ENCODE measurements at places on chromosomes 3 and 15.

DNA sequence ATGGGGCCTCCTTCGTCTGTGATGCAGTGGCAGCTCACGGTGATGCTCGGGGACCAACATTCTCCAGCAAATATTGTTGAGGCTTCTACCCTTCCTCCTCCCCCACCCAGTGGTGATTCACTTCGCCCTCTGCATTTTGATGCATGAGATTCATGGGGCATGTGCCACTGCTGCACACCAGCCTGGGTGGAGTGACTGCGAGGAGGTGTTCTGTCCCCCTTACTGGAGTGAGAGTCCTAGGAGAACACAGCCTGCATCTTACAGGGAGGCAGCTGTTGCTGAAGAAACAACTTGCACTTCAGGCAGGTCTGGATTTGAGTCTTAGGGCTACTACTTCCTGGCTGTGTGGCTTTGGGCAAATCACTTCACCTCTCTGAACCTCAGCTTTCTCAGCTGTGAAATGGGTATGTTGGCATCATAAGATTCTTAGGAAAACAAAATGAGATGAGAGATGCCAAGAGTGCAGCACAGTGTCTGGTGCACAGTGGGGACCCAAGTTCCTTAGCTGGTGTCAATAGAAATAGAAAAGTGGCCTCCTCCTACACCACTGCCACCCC, 10.2 kb upstream of the SKOR1 start:
- no peak for DNase-seq

DNA sequence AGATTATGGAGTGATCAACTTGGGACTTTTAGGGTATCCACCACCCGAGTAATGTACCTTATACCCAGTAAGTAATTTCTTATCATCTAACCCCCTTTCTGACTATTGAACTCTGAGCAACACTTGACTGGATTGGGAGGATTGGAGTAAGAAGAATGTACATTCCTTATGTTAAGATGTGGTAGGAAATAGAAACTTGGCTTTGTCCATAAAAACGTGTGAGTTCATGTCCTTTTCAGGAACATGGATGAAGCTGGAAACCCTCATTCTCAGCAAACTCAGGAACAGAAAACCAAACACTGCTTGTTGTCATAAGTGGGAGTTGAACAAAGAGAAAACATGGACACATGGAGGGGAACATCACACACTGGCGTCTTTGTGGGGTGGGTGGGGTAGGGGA, 112.3 kb downstream of the PTPRG start:
- no peak for DNase-seq

DNA sequence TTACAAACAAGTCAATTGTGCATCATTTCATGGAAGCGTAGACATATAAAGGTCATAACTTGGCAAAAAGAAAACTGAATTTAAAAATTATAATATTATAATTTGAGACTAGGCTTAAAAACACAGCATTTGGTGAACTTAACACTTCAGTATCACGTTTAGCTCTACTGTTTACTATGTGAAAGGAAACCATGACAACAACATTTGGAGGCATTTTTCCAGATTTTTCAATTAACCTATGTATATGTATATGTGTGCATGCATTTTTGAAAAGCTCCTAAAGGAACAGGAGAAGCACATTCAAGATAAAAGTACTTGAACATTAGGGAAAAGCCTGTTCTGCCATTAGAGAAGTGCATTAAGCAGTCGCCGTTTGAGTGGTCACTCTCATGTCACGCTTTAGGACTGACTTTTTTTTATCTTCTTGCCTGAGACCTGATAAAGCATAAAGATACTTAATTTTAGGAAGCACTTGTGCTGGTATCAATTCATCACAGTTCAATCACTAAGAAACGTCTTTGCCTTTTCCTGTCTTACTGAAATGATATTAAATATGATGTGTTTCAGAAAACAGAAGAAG, 156.0 kb downstream of the NAALADL2 start:
- DNase-seq = no peak

- no peak for DNase-seq
Observed at GRCh38 chr3:111904376-111905241, 45.5 kb downstream of the PHLDB2 start.

GRCh38 chr3:126607214-126607908, 47.6 kb downstream of the TXNRD3 start:
- no peak for DNase-seq

DNA sequence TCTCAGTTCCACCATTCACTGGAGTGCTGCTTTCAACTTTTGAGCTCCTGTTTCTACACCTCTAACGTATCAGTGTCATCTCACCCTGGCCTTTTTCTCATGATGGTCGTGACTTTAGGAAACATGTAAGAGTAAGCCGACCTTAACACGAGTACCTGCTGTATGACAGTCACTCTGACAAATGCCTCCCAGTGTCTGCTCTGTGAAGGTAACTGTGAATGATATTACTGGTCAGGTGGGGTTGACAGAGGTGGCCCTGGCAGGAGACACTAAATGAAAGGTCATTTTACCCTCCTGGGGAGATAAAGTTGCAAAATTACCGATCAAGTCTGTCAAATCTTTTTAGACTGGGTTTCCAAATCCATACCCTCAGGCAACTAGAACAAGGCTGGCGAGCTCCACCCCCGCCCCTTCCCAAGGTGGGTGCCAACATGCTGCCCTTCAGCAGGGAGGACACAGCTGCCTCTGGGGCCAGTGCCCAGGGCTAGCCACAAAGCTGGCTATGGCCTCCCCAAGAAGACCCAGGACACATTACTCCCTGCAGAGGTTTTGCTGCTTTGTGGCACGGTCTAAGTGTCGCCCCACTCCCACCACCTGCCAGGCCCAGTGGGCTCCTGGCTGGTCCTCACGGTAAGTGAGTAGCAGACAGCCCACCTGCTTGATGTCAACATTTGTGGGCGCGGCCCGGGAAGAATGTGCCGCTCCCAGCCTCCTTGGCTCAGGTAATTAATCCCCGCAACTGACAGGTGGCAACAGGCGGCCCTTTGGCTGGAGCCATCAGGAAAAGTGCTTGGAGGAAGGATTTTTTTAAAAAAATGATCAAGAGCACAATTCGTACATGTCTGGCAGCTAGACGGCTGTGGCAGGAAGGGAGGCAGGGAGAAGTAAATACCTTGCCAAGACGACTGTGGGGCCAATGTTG, 211.8 kb downstream of the TP63 start:
- DNase-seq = no peak

GRCh38 chr3:122324871-122325323, at the start of gene CSTA:
TSS of gene CSTA (plus strand) at chr3:122325248. CDS start at chr3:122325293, 45 bp downstream.
- no peak for DNase-seq

GRCh38 chr3:158912188-158912587, 110.3 kb downstream of the MFSD1 start:
- DNase-seq = no peak

- DNase-seq = no peak
Observed at GRCh38 chr3:194137506-194138474, 1.8 kb downstream of the HES1 start.

DNA sequence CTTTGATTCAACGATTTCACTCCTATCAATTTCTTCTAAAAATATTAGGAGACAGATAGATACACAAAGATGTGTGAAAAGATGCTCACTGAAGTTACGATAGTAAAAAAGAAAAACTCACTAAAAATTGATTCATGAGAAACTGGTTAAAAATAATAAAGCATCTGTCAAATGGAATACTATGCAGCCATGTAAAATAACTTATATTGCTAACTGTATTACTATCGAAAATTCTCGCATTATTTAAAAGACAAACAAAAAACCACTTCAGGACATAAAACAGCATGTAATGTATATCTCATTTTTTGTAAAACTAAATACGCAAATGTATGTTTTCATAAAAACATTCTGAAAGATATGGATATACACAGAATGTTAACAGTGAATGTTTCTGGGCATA, 33.4 kb upstream of the LDHAL6B start:
- no peak for DNase-seq

GRCh38 chr3:45704301-45704943, 15.2 kb downstream of the SACM1L start:
- no peak for DNase-seq

DNA sequence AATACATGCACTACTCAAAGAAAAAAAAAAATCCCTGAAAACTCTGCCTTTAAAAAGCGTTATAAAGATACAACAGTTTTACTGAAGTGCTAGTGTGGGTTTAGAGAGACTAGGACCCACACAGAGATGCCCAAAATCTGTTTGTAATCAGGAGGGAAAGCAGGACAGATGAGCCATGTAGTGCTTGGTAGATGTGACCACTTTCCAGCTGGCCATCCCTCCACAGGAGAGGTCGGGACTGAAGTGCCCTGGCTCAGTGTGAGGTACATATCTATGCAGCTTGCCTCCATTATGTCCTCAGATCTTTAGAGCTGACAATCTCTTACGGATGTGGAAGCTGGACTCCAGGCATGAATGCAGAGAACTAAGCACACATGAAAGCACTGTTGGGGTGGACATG, 57.5 kb upstream of the NANOGP8 start:
- DNase-seq = no peak

DNA sequence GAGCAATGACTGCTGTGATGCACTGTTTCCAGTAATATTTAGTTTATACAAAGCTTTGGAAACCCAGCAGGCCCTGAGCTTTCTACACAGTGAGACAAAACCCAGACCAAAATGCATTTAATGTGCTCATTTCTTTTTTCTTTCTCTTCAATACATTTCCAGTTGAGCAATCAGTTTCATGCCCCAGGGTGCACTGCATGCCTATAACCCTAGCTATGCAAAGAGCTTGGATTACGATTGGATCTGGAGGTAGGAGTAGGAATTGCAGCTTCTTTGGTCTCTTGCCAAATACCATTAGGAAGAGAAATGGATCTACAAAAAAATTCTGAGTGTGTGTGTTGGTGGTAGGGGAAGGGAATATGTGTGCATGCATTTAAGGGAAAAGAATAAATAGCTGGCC, 1001.4 kb downstream of the SQOR start:
- DNase-seq = no peak

DNA sequence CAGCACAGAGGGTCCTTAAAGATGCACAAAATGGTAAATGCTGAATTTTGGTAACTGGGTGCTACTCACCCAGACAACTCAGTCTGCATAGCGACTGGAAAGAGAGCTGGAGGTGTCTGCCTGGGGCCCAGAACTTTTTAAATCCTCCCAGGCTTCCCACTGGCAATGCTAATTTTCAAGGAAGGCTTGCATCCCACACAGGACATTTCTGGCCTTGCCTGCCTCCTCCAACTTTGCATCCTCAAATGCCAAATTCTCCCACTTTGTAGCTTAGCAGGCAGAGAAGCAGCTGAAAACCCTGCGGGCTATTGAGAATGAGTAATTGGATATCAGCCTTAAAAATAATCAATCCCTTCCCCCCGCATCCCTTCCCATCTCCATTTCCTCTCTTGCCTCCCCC, 656.6 kb upstream of the ADAMTS9 start:
- no peak for DNase-seq

DNA sequence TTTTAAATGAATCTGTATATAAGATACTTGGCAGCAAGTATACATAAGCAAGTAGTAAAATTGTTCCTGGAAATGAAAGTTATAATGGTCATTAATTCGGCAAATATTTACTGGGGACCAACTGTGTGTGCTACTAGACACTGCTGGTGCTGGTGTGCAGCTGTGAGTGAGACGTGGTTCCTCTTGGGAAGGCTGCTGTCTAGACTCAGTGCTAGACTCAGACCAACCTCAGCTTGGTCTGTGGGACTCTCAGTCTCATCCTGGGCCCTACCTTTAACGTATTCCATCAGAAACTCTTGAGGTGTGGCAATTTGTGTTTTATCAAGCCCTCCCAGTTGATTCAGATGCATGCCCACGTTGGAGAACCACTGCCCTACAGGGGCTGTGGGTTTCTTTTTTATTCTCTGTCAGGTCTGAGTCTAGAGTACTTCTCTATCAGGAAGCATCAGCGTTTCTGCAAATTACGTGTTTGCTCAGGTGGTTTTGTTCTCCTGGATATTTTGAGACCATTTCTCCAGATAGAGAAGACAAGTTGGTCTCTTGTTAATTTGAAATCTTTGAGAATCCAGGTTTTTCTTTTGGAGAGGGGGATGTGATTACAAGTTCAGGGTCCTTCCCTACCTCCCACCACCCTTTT, 6.8 kb downstream of the TLNRD1 start:
- DNase-seq = no peak

DNA sequence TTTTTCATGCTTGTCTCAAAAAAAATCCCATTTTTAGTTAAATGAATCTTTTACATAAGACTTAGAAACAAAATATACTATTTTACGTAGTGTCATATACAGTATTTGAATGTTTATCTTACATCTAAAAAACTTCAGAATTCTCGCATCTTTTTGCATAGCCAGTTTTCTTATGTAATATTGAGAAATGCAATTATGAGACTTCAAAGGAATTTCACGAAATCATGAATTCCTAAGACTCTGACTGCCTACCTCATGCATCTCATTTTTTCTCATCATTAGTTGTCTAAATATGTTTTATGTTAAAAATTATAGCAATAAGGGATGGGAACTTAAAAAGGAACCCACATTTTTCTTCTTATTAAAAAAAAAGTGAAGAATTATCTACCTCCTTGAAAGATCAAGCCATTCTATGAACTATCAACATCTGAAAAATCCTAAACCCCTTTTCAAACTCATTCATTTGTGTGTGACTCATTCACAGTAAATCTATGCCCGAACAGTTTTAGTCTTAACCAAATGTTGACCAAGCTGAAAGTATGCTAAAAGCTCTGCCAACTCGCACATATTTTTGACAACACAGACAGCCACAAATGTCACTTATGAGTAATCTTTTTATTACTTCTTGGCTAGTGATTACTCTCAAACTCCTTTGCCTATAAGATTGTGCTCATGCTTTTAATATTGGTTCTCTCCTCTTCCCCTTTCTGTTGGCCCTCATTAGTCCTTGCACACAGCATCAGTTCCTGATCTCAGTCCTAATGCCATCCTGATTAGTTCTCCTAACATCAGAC, 115.9 kb downstream of the DCLK3 start:
- no peak for DNase-seq

DNA sequence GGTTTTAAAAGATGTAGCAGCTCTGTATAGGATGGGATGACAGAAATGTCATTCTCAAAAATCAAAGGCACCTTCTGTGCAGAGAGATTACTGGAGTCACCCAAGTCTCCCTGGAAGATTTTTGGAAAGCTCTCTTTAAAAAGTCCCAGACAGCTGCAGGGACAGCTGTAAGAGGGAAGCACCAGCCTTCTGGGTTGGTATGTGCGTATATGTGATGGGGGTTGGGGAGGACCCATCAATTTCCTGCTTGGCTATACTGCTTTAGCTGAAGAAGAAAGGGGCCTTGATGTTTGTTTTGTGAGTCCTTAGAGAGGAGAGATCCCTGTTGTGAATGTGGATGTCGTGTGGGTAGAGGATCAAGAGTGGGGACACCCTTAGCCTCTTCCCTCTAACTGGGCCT, 5.4 kb upstream of the SEC11A start:
- DNase-seq = no peak

DNA sequence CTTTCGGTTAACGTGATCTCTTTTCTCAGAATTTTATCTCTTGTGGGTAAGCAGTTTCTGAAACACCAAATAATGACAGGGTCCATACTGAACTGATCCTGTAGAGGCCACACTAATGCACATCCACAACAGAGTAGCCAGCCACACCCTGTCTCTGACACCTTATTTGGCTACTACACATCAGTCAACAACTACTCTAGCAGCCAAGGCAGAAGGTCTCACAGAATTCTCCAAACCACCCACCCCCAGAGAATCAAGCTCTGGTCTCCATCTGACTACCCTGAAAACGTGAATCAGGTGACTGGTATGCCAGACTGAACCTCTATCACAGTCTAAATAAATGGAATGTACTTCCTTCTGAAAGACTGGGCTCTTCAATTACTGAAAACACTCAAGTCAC, 38.0 kb downstream of the EDC3 start:
- no peak for DNase-seq

GRCh38 chr3:42698911-42699230, 3.7 kb downstream of the HHATL start:
- DNase-seq = no peak

All from NCI-H187 treated with DMSO at 0.1 percent for 48 hours (cell line).